ENCODE measurements at places on chromosomes 12 and 14.

DNA sequence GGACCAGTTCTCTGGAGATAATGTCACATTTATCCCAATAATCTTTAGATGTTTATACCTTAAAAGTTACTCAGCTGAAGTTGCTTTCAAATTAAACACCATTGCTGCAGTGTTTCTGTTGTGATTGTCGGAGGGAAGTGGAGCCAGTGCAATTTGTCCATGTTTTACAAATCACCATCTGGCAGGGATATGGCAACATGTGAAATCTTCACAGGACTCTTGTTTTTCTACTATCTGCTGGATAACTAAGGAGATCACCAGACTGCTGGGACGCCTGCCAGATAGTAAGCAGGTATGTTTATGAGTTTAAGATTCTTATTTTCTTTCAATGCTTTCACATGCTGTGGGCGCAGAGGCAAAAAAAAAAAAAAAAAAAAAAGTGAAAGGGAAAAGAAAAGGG is 100.3 kb upstream of the SOX5 start:
- DNase-seq, result no peak

- no peak for DNase-seq
These were observed 2.4 kb upstream of the KRT8 start for GRCh38 chr12:52907092-52907810.

DNA sequence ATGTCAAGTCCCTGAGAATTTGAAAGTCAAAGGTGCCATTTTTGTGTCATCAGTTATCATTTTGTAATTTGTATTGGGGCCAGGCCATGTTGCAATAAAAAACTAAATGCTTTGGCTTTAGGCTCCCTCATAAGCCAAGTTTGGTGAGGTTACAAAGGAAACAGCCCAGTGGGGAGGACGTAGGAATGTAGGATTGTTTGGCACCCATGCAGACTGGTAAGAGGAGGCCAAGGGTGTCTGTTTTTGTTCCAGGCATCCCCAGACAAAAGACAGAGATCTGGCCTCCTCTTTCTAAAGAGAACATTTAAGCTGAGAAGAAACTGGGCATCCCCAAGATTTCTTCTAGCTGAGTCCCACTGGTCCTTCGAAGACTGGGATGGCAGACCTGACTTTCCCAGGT is 111.7 kb downstream of the SUDS3 start:
- DNase-seq, result no peak

GRCh38 chr14:64245491-64245890 is 48.7 kb downstream of the ESR2 start:
- DNase-seq, result no peak

DNA sequence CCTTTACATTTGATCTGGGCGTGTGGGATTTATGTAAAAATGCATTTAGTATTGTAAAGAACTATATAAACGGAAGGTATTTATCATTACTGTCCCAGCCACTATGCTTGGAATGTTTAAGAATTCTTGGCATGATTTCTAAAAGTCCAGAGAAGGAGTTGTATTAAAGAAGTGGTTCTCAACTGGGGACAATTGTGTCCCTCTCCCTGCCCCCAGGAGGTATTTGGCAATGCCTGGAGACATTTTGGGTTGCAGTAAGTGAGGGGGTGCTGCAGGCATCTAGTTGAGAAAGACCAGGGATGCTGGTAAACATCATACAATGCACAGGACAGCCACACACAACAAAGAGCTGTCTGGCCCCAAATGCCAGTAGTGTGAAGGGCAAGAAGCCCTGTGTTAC is 7.2 kb downstream of the SLC38A1 start:
- DNase-seq, result no peak

DNA sequence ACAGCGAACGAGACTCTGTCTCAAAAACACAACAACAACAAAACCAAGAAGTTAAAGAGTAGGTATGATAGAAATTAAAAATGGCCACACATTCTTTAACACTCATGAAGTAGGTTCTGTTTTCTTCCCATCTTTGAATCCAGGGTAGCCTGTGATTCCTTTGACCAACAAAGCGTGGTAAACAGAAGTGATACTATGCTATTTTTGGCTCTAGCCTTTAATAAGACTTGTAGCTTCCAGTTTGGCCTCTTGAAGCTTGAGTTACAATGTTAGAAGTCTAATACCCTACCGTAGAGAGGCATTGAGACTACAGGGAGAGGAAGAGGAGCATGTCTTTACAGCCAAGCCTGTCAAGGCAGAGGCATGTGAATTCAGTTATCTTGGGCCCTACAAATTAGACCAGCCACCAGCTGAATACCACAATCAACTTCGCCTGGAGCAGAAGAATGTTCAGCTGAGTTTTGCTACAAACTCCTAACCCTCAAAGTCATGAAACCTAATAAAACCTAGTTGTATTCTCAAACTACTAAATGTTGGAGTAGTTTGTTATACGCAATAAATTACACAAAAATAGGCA is 4.9 kb upstream of the NEMF start:
- no peak for DNase-seq

DNA sequence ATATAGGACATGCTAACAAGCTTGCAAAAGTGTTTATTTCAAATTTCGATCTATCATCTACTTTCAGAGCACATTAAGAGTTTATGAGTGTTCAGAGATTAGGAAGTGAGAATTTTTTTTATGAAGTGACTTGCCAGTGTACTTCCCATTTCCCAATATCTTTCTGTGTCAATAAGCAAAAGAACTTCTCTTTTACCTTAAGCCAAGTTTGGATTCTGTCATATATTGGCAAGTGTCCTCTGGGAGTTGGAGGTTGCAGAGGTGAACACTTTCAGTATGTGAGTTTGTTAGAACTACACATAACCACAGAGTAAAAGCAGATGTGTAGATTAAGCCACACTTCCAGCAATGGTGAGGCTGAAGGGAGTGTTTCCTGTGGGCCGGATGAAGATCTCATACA is 16.6 kb upstream of the KLRF1 start:
- no peak for DNase-seq

DNA sequence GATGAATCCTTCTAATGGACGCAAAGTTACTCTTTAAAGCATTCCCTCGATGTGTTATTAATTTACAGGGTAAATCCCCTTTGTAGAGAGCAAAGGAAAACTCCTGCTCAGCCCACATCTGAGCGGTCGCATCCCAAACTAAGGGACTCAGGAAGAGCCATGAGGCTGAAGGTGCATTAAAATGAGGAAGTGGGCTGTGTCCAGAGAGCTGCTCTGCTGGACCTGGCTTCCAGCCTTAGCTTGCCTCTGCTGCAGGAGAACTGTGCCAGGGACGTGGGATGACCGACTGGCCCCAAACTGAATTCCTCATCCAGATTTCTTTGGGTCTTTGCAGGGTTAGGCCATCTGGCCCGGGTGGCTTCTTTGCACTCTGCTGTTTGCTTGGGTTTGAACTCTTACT is 88.3 kb downstream of the FBXW8 start:
- DNase-seq, result no peak

GRCh38 chr14:62307844-62308243 is 545.6 kb downstream of the SNAPC1 start:
- DNase-seq, result no peak

DNA sequence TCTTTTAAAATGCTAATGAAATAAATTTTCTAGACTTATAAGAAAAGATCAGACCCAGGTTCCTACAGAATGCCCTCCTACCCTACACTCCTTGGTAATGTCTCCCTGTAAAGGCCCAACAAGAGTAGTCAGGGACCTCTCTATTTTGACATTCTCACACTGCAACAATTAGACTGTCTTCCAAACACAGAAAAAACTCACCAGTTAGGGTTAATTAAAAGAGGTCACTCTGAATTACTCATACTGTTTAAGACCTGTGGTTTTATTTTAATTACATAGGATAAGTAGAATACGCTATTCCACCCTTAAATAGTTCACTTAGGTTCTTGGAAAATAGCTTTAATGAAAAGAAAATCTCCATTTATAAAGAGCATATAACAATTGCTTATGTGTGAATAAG is 142.4 kb downstream of the ITPR2 start:
- no peak for DNase-seq

GRCh38 chr12:97061171-97061570 is 154.1 kb downstream of the NEDD1 start:
- no peak for DNase-seq

Measured in activated T-cell treated with anti-CD3 and anti-CD28 coated beads, Interleukin-2, amount 50 U/mL, for 24 hours (primary cell).